ENCODE measurements at places on chromosomes 3 and 15. TPM values are rescaled to one million over a fixed set of nuclear protein-coding genes. Genes with fewer than 3 reads are reported as not detected.

Gene SOX2
- total RNA-seq: not detected

Gene P2RY13
- total RNA-seq: not detected

Gene FILIP1L
- 34.3 TPM for total RNA-seq

Gene PLA2G4E
- total RNA-seq: not detected

Gene DENND4A
- total RNA-seq: 18.6 TPM

Gene GOLIM4
- total RNA-seq: 50.0 TPM

Gene SH3GL3
- total RNA-seq: 2.1 TPM

Gene TTC14
- total RNA-seq: 43.5 TPM

Gene DISP2
- total RNA-seq: 0.36 TPM

Gene LINGO1
- total RNA-seq: not detected

Gene TLR9
- total RNA-seq: not detected

Gene NR1I2
- total RNA-seq: not detected

Gene FBXW12
- total RNA-seq: 0.27 TPM

Gene GOLGA6D
- total RNA-seq: not detected

Gene THBS1
- 141 TPM for total RNA-seq

Gene ACOX2
- 19.2 TPM for total RNA-seq

Gene KLHL6
- total RNA-seq: not detected

Gene ABHD10
- total RNA-seq: 12.2 TPM

Gene PPARG
- total RNA-seq: 39.4 TPM

Gene TTLL13
- total RNA-seq: 0.09 TPM

Gene SLC30A4
- 15.3 TPM for total RNA-seq

Gene TNFAIP8L3
- 22.4 TPM for total RNA-seq

Gene KIAA1143
- 33.1 TPM for total RNA-seq

Gene GP9
- not detected for total RNA-seq

Gene CP
- total RNA-seq: not detected

Gene CFAP44
- total RNA-seq: 11.0 TPM

Gene DET1
- 11.5 TPM for total RNA-seq

Gene ZNF860
- total RNA-seq: 1.2 TPM

Gene PCLAF
- total RNA-seq: 6.6 TPM

Gene ADIPOQ
- total RNA-seq: not detected

Gene SPTSSB
- not detected for total RNA-seq

Gene HIGD2B
- not detected for total RNA-seq

Gene KLF15
- total RNA-seq: 3.2 TPM
